H1 (cell line): ENCODE measurements at places on chromosomes 12 and 14. TPM values are rescaled to one million over a fixed set of nuclear protein-coding genes. Genes with fewer than 3 reads are reported as not detected.

Gene ACOT6
- not detected in 2 replicates for total RNA-seq

Gene MUCL1
- total RNA-seq = not detected in 2 replicates

- peaks cover 24% of the 10 kb centered on the region for H3K36me3 ChIP-seq
- H3K4me3 ChIP-seq = peak within 1 kb of the TSS; percentile 82
- H3K4me1 ChIP-seq = peaks cover 13% of the 10 kb centered on the region
- peak; percentile 82 for DNase-seq
These were observed at the start of gene UNC119B for GRCh38 chr12:120710031-120710804. Gene UNC119B, plus strand, starts transcription at chr12:120710458. Its CDS starts 17 bp downstream, at chr12:120710475.

GRCh38 chr12:75876832-75877762, 154.5 kb downstream of the PHLDA1 start:
- no peaks in the 10 kb centered on the region for H3K27me3 ChIP-seq
- no peaks in the 10 kb centered on the region for H3K36me3 ChIP-seq
- DNase-seq = no peak
- no peak overlapping the region for H3K4me3 ChIP-seq
- H3K27ac ChIP-seq = no peak overlapping the region

Gene APOF
- total RNA-seq = not detected in 2 replicates

GRCh38 chr12:28413460-28414109, 223.3 kb downstream of the CCDC91 start:
- no peaks in the 10 kb centered on the region for H3K36me3 ChIP-seq
- DNase-seq = no peak
- no peaks in the 10 kb centered on the region for H3K27me3 ChIP-seq
- no peak overlapping the region for H3K27ac ChIP-seq
- no peak overlapping the region for H3K4me3 ChIP-seq

Gene NOXRED1
- 0.48 TPM in 1 of 2 replicates, not detected in the other for total RNA-seq

Gene ENDOU
- not detected in 2 replicates for total RNA-seq

DNA sequence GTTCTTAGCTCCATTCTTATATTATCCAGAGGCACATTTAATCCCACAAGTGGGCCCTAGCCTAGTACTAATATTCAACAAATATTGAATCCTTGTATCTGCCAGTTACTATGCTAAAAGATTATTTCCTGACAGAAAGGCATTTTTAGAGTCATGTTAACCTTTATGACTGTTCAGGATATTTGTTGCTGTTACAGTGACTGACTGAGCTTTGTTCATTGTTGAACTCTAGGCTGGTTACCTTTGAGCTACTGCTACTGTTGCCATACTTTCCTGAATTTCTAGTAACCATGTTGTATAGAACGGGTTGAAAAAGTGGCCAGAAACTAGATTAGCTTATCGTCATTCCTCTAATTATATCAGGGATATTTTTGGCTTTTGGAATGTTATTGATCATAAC, 29.8 kb downstream of the DNM1L start:
- H3K4me3 ChIP-seq = no peak overlapping the region
- no peak for DNase-seq
- no peaks in the 10 kb centered on the region for H3K27me3 ChIP-seq
- H3K27ac ChIP-seq = no peak overlapping the region
- H3K4me1 ChIP-seq = no peaks in the 10 kb centered on the region
